ENCODE measurements at places on chromosomes 4 and X. TPM values are rescaled to one million over a fixed set of nuclear protein-coding genes. Genes with fewer than 3 reads are reported as not detected.

- no peak for DNase-seq
Observed at GRCh38 chr4:16765546-16765945, 132.9 kb downstream of the LDB2 start.

The RHOXF1 gene
- total RNA-seq, result not detected

DNA sequence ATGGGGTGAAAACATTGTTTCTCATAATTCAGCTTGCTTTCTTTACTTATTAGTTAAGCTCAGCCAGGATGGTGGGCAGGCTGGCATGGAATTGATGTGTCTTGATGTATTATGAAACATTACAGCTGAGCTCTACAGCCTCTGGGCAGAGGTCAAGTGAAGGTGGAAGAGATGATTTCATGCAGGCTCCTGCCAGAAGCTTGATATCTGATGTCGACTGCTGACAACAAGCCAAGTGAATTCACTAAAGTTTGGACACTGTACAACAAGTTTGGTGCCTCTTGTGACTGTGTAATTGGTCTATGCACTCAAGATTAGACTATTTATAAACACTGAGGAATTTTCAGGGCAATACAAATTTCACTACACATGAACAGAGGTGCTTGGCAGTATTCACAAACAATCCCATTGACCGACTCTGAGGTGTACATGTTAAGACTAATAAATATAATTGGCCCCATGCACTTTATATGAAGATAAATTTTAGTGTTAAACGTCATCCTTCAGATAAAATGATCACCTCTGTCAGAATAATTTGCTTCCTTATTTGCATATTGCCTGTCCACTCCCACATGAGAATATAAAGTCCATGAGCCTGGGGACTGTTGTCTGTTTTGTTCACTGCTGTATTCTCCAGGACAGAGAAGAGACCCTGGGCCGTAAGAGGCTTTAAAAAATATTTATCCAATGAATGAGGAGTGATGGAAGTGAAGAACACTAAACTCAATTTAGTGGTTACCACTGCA lies 612.2 kb downstream of the IQCM start:
- DNase-seq, result no peak

The MAGEB2 gene
- total RNA-seq, result not detected

The CDS1 gene
- 0.20 TPM for total RNA-seq

DNA sequence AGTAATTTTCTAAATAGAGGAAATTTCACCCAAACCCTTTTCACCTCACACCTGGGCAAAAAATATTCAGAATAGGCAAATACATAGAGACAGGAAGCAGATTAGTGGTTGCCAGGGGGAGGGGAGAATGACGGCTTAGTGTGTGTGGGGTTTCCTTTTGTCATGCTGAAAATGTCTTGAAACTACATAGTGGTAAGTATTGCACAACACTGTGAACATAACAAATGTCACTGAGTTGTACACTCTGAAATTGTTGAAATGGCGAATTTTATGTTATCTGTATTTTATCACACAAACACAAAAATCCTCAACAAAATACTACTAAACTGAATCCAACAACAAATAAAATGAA lies 60.7 kb upstream of the PLAC1 start:
- no peak for DNase-seq

The UCP1 gene
- not detected for total RNA-seq

The ADH1B gene
- not detected for total RNA-seq

The FAM199X gene
- 10.7 TPM for total RNA-seq

- no peak for DNase-seq
Observed at GRCh38 chr4:111883557-111883999, 261.7 kb upstream of the FAM241A start.

DNA sequence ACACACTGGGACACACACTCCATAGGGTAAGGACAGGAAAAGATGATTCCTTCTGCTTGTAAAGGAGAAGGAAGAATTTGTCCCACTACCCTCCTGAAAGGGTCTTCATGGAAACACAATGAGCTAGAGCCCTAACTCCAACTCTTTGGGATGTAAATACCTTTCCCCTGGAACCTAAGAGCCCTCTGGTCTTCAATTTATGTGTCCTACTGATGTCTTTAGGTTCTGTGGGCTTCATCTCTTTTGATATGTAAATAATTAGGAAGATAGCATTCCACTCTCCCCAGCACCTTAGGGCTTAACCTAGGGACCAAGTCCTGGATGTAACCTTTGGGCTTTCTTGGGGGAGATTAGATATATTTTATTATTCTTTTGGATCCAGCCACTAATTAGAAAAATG lies 38.3 kb downstream of the PF4 start:
- DNase-seq, result no peak

DNA sequence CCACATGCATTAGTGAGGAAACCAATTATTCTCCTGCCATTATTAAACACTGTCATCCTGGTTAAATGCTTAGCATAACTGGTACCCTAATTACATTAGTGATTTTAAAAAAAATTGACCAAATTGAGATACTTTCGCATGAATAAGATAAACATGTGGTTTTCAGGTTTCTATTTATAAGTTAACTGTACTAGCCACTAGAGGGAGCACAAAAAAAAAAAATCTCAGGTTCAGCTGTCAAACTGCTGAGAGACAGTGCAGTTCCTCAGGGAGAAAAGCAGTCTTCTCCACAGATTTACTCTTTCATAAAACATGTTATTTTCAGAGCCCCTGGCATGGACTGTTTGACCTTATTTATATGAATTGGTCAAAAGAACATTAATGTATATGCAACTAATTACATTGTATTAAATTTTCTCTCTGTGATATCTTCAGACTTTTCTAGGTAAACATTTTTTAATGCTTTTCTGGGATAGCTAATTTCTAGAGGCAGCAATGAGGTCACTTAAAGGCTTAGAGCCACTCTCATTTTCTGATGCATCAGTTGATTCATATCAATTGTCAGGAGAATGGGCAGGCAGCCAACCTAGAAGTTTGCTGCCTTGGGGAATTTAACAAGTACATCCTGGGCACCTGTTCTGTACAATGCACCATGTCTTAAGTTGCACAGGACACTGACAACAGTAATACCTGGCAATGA lies 167.5 kb downstream of the CDS1 start:
- no peak for DNase-seq

GRCh38 chr4:4407299-4408131 lies 20.6 kb downstream of the NSG1 start:
- no peak for DNase-seq

DNA sequence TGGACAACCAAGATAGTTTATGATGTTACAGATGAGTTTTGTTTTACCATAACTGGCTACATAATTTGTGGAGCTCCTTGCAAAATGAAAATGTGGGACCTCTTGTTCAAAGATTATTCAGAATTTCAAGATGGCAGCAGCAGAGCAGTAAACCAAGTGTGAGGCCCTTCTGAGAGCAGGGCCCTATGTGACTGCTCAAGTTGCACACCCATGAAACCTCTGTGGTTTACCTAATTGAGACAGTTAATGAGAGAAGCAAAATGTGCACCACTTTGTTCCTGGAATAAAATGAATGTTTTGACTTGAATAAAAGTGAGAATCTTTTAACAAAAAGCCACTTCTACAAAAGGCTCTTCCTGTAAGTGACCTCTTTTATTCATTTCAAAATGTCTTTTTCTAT lies 519.2 kb downstream of the RPA4 start:
- no peak for DNase-seq

The SPIN4 gene
- total RNA-seq, result 5.8 TPM

- DNase-seq, result no peak
Observed at GRCh38 chr4:8517946-8518345, 62.2 kb upstream of the GPR78 start.
